ENCODE measurements at places on chromosomes 12 and 14. TPM values are rescaled to one million over a fixed set of nuclear protein-coding genes. Genes with fewer than 3 reads are reported as not detected.

DNA sequence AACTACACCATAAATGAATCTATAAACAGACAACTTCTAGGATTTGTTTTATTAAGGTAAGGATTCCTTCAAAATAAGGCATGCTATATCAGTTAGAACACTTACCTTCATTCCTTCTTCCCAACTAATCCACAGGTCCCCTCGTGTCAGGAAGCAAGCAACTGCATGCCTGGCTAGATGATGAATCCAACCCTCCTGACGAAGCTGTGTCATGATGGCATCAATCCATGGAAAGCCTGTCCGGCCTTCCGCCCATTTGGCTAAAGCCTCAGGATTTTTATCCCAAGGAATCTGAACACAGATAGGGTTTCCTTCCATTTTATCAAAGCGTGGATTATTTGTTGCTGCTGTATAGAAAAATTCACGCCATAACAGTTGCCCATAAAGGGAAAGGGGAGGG lies 12.5 kb upstream of the MTERF2 start:
- DNase-seq = no peak

GRCh38 chr12:45816652-45817051 lies 87.1 kb downstream of the ARID2 start:
- DNase-seq = no peak

The IL26 gene
- 0.30 TPM for total RNA-seq

- DNase-seq = no peak
Measured at GRCh38 chr12:111424793-111425251, 19.1 kb downstream of the SH2B3 start.

DNA sequence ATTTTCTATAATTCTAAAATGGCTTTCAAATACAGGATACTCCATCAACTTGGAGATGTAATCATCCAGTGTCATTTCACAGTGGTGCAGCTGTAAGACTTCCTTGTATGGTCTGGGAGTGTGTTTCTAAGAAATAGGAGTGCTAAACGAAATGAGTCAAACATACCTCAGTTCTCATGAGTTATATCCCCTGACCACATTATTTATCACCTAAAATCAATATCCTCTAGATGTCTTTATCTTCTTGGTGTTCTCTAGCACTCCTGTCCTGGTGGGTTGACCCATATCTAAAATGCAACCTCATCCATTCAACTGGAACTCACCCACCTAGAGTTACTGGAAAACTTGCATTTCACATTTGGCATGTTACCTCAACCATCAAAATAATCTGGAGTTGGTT lies 33.2 kb downstream of the TMEM30B start:
- no peak for DNase-seq

Measured in activated T-helper 2 cell treated with anti-CD3 and anti-CD28 coated beads, Interferon-gamma antibody, Interleukin-2, Interleukin-4, amounts not matched to agents 10 μg/mL and 5 μg/mL and 100 μg/mL, durations not matched to agents 14 hours and 24 hours and 36 hours (primary cell).